Germinal center (tissue), 1 donor: ENCODE measurements at places on chromosomes 7 and 10.

DNA sequence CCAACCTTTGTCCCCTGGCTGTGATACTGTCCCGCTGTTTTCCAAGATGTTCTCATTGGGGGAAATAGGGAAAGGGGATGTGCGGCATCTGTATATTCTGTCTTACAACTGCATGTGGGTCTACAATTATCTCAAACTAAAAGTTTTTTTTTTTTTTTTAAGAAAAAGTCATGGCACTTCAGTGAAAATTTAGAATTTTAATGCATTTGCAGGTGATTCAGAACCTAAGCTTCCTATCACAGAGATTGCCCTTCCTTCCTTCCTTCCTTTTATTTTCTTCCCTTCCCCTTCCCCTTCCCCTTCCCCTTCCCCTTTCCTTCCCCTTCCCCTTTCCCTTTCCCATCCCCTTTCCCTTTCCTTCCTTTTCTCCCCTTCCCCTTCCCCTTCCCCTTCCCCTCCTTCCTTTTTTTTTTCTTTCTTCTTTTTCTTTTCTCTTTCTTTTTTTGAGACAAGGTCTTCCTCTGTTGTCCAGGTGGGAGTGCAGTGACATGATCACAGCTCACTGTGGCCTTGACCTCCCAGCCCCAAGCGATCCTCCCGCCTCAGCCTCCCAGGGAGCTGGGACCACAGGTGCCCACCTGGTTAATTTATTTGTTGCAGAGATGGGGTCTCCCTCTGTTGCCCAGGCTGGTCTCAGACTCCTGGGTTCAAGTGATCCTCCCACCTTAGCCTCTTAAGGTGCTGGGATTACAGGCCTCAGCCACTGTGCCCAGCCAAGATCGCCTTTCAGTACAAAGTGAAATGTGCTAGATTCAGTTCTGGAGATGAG lies 32.0 kb downstream of the JAKMIP3 start:
- no peak for DNase-seq

GRCh38 chr10:129704225-129704624 lies 237.2 kb downstream of the MGMT start:
- DNase-seq: no peak

DNA sequence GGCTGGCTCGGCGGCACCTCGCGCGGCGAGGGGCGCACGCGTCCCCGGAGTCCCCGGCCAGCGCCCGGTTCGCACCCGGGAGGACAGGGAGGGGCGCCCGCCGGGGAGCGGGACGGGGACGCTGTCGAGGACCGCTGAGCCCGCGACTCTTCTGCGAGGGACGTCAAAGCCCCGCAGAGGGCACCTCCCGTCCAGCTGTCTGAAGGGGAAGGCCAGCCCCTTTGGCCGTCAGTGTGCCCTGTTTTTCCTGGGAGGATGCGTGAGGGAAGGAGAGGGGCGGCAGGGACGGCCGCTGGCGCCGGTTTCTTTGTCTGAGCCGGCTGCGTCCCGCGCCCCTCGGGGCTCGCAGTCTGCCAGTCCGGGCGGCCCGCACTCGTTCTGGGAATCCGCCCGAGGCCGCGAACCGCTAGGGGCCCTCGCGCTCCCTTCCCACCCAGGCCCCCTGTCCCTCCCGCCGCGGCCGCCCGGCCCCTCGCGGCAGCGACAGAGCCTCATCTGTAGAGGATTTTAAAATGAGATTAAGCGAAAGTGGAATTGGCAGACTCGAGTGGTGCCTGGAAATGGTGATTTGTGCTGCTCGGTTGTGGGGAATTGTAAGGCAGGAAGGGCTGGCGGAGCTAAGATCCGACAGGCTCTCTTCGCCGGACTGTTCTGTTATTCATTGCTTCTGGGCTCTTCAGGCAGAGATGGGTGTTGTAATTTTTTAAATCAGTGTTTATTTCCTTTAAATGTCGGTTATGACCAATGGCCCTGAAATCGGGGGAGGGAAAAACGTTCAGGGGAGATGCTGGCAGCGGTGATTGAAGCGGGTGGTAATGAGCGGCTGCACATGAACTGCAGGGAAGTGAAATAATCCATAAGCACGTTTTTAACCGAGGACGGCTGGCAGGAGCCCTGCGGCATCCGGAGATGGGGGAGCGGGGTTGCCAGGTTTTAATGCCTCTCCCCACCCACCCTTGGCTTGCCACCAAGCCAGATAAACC lies 618 bp upstream of the RELN start:
- peak; percentile 6 for DNase-seq

DNA sequence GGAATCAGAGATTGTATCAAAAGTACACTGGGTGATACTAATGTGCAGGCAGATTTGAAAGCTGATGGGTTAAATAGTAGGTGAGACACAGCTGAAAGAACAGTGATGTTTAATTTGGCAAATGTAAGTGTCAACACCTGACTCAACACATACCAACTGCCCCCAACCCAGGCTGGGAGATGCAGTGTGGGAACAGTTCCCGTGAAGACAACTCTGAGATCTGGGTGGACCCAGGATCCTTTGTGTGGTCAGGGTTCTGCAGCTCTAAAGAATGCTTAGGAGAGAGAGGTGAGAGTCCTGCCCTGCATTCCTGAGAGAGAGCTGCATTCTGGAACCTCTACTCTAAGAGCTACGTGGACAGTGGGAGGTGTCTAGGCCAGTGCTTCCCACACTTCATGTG lies 479.7 kb downstream of the RPS24 start:
- no peak for DNase-seq

DNA sequence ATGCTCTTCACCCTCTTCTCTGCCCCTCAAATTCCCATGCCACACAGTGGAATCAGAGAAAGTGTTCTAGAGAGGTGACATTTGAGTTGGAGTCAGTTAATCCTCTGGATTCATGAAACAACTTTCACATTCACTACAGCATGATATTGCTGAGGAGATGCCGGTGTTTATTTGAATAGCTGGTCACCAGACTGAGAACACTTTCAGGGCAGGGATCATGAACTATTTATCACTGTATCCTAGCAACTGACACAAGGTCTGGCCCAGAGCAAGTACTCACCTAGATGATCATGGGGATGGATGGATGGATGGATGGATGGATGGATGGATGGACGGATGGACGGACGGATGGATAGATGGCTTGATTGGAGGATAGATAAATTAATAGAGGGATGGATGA lies 116.7 kb upstream of the ZMIZ1 start:
- no peak for DNase-seq

DNA sequence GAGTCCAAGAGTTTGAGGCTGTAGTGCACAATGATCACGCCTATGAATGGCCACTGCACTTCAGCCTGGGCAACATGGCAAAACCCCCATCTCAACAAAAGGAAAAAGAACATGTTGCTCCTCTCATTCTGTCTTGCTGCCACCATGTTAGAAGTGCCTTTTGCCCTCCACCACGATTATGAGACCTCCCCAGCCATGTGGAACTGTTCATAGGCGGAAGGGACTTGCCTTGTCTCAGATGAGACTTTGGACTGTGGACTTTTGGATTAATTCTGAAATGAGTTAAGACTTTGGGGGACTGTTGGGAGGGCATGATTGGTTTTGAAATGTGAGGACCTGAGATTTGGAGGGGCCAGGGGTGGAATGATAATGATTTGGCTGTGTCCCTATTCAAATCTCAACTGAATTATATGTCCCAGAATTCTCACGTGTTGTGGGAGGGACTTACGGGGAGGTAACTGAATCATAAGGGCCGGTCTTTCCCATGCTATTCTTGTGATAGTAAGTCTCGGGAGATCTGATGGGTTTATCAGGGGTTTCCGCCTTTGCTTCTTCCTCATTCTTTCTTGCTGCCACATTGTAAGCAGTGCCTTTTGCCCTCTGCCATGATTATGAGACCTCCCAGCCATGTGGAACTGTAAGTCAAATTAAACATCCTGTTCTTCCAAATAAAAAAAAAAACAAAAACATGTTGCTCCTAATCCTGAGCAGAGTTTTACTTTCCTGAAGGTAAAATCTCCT lies 22.3 kb downstream of the DLG5 start:
- DNase-seq: no peak

GRCh38 chr7:14507617-14508016 lies 394.9 kb downstream of the DGKB start:
- DNase-seq: no peak

DNA sequence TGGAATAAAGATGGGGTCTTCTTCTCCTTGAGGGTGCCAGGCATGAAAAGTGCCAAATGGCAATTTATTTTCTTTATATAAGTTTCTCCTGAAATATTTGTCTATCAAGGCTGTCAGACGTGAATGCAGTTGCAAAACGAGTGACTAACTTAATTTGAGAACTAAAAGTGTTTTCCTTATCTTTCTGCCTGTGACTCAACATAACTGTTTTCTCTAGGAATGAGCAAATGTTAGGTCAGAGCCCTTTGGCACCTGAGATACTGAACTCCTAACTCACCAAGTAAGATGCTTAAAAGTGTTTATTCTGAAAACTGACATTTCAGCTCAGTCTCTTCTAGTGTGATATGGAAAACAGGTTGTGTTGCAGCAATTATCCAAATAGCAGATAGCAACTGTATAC lies 197.0 kb downstream of the STK31 start:
- no peak for DNase-seq

DNA sequence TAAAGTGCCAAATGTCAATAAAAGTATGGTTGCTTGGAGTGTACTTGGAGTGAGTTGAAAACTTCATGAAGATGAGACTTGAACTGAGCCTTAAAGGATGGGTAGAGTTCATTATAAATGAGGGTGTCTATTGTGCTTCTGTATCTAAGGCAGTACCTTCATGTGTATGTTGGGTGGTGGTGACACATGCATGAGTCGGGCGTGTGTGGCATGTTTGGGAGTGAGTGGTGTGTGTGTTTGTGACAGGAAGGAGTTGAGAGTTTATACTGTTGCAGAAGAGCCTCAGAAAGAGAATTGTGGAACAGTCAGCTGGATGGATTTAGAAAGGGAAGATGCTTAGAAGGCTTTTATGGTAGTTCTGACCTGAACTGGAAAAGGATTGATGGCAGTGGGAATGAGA lies 6.0 kb upstream of the ZRANB1 start:
- no peak for DNase-seq

- no peak for DNase-seq
Measured at GRCh38 chr7:82131215-82131614, 312.4 kb downstream of the CACNA2D1 start.

- no peak for DNase-seq
Measured at GRCh38 chr7:86773309-86773708, 129.6 kb downstream of the GRM3 start.

DNA sequence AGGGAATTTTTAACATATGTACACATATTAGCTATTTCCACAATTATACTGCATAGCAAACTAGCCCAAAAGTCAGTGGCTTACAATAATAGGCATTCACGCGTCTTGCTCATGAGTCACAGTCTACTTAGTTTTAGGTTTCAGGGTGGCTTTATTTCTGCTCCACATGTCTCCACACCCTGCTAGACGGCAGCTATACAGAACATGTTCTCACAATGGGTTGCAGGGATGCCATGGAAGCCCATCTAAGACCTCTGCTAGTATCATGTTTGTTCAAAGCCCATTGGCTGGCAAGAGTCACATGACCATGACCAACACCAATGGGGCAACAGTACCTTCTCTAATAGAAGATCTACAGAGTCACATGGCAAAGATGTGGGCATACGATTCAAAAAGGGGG lies 96.3 kb upstream of the NEBL start:
- no peak for DNase-seq

- DNase-seq: no peak
Measured at GRCh38 chr10:99372546-99373271, 43.6 kb downstream of the CNNM1 start.

DNA sequence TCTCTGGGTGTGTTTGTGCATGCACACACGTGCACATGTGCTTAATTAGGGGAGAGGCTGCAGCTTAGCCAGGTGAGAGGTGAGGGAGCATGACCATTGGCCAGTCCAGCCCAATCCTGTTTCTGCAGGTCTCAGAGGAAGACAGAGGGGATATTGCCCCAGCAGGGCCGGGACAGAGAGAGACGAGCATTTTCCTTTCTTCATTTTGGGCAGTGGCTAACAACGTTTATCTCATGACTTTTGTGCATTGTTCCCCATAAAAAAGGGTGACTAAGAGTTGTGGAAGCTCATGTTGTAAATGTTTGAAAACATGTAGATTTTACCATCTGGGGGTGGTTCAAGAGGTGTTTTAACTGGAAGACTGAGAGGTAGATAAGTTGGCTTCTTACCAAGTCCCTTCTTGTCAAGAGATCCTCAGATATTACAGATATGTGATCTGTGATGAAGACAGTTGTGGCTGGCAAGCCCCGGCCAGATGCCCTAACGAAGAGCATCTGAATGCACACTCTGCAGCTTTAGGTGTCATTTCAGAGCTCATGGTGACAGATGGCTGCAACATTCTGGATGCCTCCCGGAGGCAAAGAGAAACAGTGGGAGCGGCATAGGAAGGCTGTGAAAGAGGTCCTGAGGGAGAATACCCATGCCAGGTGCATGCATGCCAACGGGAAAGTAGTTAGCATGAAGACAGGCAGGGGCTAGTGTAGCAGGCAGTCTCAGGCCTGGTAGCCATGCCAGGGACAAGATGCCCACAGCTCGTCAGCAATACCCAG lies 16.7 kb upstream of the DMBT1 start:
- DNase-seq: no peak

- DNase-seq: no peak
Measured at GRCh38 chr10:35324196-35324595, 12.1 kb upstream of the CCNY start.

- no peak for DNase-seq
Measured at GRCh38 chr10:130721971-130722370, 585.8 kb downstream of the GLRX3 start.

DNA sequence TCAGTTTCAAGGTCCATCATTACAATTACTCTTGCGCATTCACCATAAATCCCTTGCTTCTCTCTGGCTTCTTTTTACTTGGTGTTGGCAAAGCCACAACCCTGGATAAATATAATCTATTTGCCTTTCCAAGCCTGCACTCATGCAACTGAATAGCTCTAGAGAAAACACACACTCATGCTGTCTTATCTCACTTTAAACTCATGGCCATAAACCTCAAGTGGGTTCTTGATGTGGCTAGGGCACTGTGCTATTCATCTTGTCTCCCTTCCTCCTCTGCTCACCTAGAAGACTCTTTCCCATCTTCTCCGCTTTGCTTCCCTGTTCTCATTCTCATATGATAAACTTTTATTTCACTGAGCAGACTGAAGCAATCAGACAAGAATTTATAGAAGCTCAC lies 165.4 kb upstream of the MTPN start:
- no peak for DNase-seq

DNA sequence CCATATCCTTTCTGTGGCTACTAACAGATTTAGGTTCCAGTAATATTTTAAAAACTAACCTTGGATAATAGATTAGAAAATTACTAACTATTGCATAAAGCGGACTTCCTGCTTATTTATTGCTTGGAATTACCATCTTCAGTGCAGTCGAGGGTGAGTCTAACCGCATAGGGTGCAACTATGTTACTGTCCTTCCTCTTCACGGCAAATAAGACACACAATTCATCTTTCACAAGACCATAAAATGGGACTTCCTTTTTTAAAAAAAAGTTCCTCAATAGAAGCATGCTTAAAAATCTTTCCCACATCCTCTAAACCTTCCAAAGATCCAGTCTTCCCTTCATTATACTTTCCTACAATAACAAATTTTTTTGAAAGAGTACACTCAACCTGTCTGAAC lies 2.1 kb downstream of the SLC25A40 start:
- DNase-seq: peak; percentile 9
